Activated CD4-positive, alpha-beta memory T cell treated with anti-CD3 and anti-CD28 coated beads, Interleukin-2, amount 10 ng/mL, durations not matched to agents 7 days and 5 days (primary cell): ENCODE measurements at places on chromosomes 7 and 10. TPM values are rescaled to one million over a fixed set of nuclear protein-coding genes. Genes with fewer than 3 reads are reported as not detected.

DNA sequence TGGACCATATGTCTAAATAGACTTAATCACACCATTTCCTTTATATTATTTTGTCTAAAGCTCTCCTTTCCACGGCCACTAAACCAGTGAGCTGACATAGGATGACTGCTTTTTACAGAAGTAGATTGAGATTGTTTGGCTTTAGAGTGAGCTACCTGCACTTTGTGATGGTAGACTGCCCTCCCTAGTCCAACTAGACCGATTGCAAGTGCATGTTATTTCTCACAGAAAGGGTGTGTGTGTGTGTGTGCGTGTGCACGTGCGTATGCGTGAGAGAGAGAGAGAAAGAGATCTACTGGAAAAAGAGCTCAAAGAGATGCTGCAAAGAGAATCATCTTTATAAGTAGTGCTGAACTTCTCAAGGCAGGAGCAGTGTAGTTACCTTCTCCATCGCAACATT is 60.7 kb downstream of the VCL start:
- no peak overlapping the region for H3K4me3 ChIP-seq
- peaks cover 66% of the 10 kb centered on the region for H3K4me1 ChIP-seq
- H3K36me3 ChIP-seq, result peaks cover 30% of the 10 kb centered on the region
- DNase-seq, result peak; percentile 34
- no peaks in the 10 kb centered on the region for H3K27me3 ChIP-seq
- H3K27ac ChIP-seq, result peak overlapping the region; percentile 24

TWNK gene
- total RNA-seq, result 7.1 TPM

LRRD1 gene
- total RNA-seq, result not detected

GRCh38 chr10:78742730-78743615 is 325.8 kb upstream of the ZMIZ1 start:
- DNase-seq, result no peak
- no peaks in the 10 kb centered on the region for H3K4me1 ChIP-seq
- peaks cover 3% of the 10 kb centered on the region for H3K27me3 ChIP-seq

- no peak overlapping the region for H3K4me3 ChIP-seq
- no peak for DNase-seq
- H3K27ac ChIP-seq, result no peak overlapping the region
- no peaks in the 10 kb centered on the region for H3K36me3 ChIP-seq
- no peaks in the 10 kb centered on the region for H3K4me1 ChIP-seq
- no peaks in the 10 kb centered on the region for H3K27me3 ChIP-seq
Observed at GRCh38 chr7:32217341-32218153, 147.3 kb upstream of the PDE1C start.

COL17A1 gene
- not detected for total RNA-seq

GRCh38 chr10:122435212-122435827 is 19.1 kb upstream of the ARMS2 start:
- no peaks in the 10 kb centered on the region for H3K27me3 ChIP-seq
- H3K4me1 ChIP-seq, result no peaks in the 10 kb centered on the region
- no peak overlapping the region for H3K4me3 ChIP-seq
- no peaks in the 10 kb centered on the region for H3K36me3 ChIP-seq

SPDYE11 gene
- not detected for total RNA-seq

DNA sequence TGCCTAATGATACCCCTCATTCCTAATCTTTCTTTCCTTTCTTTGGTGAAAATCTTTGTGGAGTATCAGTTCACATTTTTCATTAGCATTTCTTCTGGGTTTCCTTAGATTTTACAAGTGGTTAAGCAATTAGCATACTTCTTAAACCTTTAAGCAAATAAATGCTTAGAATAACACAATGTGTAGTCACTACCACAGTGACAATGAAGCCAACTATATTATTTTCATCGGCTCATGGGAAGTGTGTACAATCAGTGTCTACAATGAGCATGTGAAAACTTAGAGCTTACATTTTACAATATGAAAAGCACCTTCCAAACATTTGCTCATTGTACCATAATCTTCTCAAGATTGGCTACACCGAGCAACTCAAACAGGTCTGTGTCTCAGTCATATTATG is 176.2 kb upstream of the PLXNA4 start:
- H3K4me3 ChIP-seq, result no peak overlapping the region
- H3K36me3 ChIP-seq, result no peaks in the 10 kb centered on the region
- H3K27me3 ChIP-seq, result peaks cover 7% of the 10 kb centered on the region
- peaks cover 2% of the 10 kb centered on the region for H3K4me1 ChIP-seq

DNA sequence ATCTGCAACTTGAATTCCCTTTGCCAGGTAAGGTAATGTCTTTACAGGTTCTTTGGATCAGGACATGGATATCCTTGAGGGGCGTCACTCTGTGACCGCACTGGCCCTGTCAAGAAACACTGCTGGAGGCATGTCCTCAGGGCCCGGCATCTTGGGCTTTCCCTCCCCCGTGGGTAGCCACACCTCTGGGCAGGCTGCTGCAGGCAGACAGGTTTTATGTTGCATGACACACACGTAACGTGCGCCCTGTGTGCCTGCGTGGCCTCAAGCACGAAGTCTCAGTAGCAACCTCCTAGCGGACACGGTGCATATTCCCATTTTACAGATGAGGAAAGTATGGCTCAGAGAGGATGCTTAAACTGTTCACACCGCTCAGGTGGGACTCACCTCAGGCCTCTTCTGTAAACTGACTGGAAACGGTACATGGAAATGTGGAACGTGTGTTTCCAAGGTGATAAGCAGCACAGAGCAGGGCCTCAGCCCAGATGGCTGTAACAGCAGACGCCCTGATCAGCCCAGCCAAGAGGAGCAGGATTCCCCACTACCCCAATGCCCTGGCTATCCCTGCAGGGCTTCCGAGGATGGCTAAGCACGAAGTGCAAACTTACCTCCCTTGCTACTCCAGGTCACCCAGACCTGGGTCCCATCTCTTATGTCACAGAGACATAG is 553.6 kb downstream of the TCERG1L start:
- H3K4me1 ChIP-seq, result no peaks in the 10 kb centered on the region
- DNase-seq, result no peak
- no peak overlapping the region for H3K4me3 ChIP-seq
- no peaks in the 10 kb centered on the region for H3K36me3 ChIP-seq
- H3K27me3 ChIP-seq, result no peaks in the 10 kb centered on the region

BLNK gene
- total RNA-seq, result not detected

- H3K4me1 ChIP-seq, result no peaks in the 10 kb centered on the region
- no peaks in the 10 kb centered on the region for H3K36me3 ChIP-seq
- no peaks in the 10 kb centered on the region for H3K27me3 ChIP-seq
- H3K27ac ChIP-seq, result no peak overlapping the region
Observed at GRCh38 chr7:34758111-34758601, 100.1 kb downstream of the NPSR1 start.

DNA sequence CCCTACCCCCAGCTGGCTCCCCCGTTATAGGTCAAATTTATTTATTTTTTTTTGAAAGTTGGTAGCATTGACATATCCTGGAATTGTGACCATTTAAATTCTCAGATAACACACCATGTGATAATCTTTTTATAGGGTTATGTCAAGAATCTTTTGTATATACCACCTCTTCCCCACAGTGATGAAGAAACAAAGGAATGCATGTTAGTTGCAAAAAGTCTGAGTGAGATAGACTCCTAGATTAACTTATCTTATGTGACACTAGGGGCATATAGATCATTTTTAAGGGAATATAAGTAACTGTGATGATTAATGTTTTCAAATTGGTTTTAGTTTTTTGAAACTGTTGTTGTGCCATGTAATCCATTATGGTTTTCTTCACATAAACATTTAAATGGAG is 68.3 kb downstream of the MLLT10 start:
- H3K27ac ChIP-seq, result no peak overlapping the region
- peaks cover 28% of the 10 kb centered on the region for H3K36me3 ChIP-seq
- H3K4me1 ChIP-seq, result peaks cover 21% of the 10 kb centered on the region
- no peak overlapping the region for H3K4me3 ChIP-seq
- H3K27me3 ChIP-seq, result no peaks in the 10 kb centered on the region

DNA sequence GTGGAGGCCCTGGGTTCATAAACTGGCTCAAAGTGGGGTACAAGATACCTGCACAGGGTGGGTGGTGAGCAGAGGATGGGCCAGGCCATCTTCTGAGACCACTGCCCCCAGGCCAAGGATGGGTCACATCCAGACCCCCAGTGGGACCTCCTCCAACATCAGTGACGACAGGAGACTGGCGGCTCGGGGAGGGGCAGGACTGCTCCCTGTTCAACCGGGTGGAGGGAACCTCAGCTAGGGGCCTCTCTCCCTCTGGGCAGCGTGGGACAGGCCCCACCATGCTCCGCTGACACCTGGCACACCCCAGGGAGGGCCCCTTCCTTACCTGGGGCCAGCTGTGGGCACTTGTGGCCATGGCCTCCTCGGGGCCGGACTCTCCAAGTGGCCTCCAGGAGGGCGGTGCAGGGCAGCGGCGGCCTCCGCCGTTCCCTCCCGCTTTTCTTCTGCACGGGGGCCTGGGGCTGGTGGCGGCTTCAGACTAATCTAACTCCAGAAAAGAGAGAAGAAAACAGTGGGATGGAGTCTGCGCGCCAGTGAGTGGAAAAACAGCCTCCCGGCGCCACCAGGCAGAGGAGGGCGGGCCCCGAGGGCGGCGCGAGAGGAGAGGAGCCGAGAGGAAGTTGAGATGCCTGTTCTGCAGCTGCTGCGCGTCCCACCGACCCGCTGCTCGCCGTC is at the start of gene CALHM2:
TSS of gene CALHM2 (minus strand) at position 540 of the 675 bp plus-strand sequence. CDS start 2,429 bp downstream, outside the sequence.
- H3K27ac ChIP-seq, result peak within 1 kb of the TSS; percentile 95
- peaks cover 49% of the 10 kb centered on the region for H3K36me3 ChIP-seq
- peaks cover 64% of the 10 kb centered on the region for H3K4me1 ChIP-seq
- H3K27me3 ChIP-seq, result no peaks in the 10 kb centered on the region
- peak within 1 kb of the TSS; percentile 96 for H3K4me3 ChIP-seq

NPSR1 gene
- not detected for total RNA-seq

- H3K4me1 ChIP-seq, result no peaks in the 10 kb centered on the region
- no peaks in the 10 kb centered on the region for H3K27me3 ChIP-seq
- H3K27ac ChIP-seq, result no peak overlapping the region
- no peak overlapping the region for H3K4me3 ChIP-seq
- DNase-seq, result no peak
Observed at GRCh38 chr10:127013211-127013656, 108.0 kb downstream of the DOCK1 start.

GRCh38 chr10:126787201-126787600 is 116.7 kb upstream of the C10orf90 start:
- no peaks in the 10 kb centered on the region for H3K4me1 ChIP-seq
- no peak for DNase-seq
- no peak overlapping the region for H3K4me3 ChIP-seq
- H3K27me3 ChIP-seq, result no peaks in the 10 kb centered on the region

DPP6 gene
- not detected for total RNA-seq

- H3K27me3 ChIP-seq, result no peaks in the 10 kb centered on the region
- DNase-seq, result no peak
- no peak overlapping the region for H3K4me3 ChIP-seq
- H3K27ac ChIP-seq, result no peak overlapping the region
Observed at GRCh38 chr7:7779888-7780287, 61.5 kb upstream of the RPA3 start.

- H3K27ac ChIP-seq, result no peak overlapping the region
- H3K27me3 ChIP-seq, result no peaks in the 10 kb centered on the region
- H3K4me1 ChIP-seq, result no peaks in the 10 kb centered on the region
- no peak for DNase-seq
- H3K4me3 ChIP-seq, result no peak overlapping the region
Observed at GRCh38 chr7:70072220-70072619, 473.9 kb downstream of the AUTS2 start.

ZNF107 gene
- total RNA-seq, result 20.0 TPM

DENND2A gene
- total RNA-seq, result not detected

HYCC1 gene
- total RNA-seq, result 105 TPM

MALRD1 gene
- total RNA-seq, result not detected

CALHM2 gene
- 135 TPM for total RNA-seq

DNA sequence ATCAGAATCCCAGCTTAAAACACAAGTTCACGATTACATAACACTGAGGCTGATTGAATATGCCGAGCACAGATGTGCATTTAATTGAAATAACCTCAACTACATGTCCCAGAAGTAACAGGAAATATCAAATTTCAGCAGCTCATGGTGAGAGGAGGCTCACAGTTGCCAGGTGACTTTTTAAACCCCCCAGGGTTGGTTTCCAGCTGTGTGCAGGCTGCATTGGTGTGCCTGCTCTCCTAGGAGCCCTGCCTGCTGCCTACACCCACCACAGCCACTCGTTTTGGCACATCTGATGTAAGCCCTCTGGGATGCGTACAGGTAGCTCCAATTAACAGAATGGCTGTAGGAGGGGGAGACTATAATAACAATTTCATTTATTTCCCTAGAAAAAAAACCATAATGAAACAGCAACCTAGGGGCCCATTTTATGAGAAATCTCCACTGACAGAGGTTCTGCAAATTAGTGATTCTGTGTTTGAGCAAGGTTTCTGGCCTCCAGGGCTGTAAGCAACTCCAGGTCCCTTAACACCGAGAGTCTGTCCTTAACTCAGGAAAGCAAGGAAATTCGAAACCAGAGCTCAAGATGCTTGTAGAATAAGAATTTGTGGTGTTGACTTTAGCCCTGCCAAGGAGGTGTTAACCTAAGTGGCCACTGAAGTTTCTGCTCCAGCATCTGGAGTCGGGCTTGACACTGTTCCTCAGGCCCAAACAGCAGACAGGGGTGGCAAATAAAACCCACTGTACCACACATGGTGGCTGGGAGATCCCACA is 161.9 kb downstream of the BMPER start:
- H3K36me3 ChIP-seq, result no peaks in the 10 kb centered on the region
- H3K4me1 ChIP-seq, result peaks cover 8% of the 10 kb centered on the region
- H3K27me3 ChIP-seq, result no peaks in the 10 kb centered on the region

DNA sequence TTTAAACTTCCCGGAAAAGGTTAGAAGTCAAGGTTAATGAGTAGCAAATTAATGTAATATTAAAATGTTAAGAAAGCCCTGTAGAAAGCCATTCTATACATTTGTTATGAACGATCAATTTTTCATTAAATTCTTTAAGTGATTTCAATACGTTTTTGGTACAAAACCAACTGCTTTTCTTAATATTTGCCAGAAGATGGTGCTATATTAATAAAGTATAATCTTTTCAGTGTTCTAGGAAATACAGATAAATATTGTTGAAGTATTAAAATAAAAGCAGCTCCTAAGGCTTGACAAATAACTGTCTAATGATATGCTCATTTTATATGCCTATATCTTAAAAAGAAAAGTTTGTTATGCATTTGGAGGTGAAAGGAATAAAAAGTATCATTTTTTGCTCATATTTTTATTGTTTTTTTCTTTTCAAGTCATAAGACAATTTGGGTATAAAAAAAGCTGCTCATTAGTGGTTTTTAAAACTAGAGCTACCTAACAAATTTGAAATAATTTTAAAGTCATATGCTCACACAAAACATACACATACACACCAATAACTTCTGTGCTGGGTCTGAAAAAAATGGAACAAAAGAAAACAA is 130.3 kb upstream of the POT1 start:
- H3K27ac ChIP-seq, result no peak overlapping the region
- no peaks in the 10 kb centered on the region for H3K4me1 ChIP-seq
- H3K4me3 ChIP-seq, result no peak overlapping the region
- no peaks in the 10 kb centered on the region for H3K36me3 ChIP-seq
- no peak for DNase-seq

HKDC1 gene
- total RNA-seq, result 4.1 TPM

XPNPEP1 gene
- 90.3 TPM for total RNA-seq

DNA sequence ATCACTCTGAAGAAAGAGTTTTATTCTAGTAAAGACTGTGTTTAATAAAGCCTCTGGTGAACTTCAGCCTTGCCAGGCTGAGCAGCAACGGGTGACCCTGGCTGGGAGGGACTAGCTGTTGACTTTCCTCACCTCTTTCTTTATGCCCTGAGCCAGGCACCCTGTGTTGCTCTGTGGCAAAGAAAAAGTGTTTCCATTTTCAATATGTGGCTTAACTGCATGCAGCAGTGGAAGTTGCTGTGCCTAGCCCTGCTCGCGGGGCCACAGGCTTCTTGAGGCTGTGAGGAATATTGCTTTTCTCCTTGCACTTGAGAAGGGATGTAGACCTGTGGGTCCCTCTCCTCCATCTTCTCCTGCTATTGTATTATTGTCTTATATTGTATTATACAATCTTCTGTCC is 67.0 kb downstream of the CXCL12 start:
- H3K4me1 ChIP-seq, result no peaks in the 10 kb centered on the region
- peaks cover 5% of the 10 kb centered on the region for H3K27me3 ChIP-seq
- no peak overlapping the region for H3K4me3 ChIP-seq
- H3K36me3 ChIP-seq, result no peaks in the 10 kb centered on the region
